ENCODE measurements at places on chromosomes 5 and 9.

GRCh38 chr5:133253671-133254070, 201.9 kb downstream of the HSPA4 start:
- no peak for DNase-seq

GRCh38 chr9:120513825-120514396, 66.1 kb downstream of the CDK5RAP2 start:
- DNase-seq: no peak

- no peak for DNase-seq
Measured at GRCh38 chr5:157049605-157050004, 9.3 kb downstream of the HAVCR1 start.

- no peak for DNase-seq
Measured at GRCh38 chr9:1495282-1496030, 445.3 kb downstream of the DMRT2 start.

GRCh38 chr9:134475011-134475790, 148.9 kb downstream of the RXRA start:
- no peak for DNase-seq

DNA sequence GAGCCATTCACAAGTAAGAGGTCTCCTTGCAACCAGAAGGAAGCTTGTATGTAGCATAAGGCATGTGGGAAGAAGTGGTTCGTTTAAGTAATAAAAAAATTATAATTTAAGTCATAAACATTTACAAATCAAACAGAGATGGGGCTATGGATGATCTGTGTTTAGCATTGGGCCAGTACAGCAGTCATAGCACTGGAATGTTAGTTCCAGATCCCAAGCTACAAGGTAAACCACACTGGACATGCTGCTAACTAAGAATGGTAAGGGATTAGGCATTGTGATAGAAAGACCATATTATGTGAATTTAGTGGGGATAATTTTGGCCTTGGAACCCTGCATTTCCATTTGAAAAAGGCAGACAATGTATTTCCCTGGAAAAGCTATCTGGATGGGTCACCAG, 170.4 kb upstream of the KCNN2 start:
- DNase-seq: no peak

DNA sequence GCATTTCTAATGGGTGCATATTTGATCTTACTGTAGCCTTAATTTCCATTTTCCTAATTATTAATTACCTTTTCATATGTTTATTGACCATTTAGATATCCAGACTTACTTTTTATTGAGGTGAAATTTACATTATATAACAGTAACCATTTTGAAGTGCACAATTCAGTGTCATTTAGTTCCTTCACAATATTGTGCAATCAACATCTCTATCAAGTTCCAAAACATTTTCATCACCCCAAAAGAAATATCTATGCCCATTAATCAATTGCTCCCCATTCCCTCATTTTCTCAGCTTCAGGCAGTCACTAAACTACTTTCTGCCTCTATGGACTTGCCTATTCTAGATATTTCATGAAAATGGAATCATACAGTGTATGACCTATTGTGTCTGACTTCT, 5.9 kb downstream of the COL15A1 start:
- DNase-seq: no peak

DNA sequence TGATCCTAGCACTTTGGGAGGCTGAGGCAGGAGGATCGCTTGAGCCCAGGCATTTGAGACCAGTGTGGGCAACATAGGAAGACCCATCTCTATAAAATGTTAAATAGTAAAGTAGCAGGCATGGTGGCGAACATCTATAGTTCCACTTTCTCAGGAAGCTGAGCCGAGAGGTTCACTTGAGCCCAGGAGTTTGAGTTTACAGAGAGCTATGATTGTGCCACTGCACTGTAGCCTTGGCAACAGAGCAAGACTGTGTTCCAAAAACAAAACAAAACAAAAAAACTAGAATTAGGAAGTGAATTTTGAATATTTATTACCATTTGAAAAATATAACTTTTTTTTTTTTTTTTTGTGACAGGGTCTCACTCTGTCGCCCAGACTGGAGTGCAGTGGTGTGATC, 26.8 kb upstream of the PAX5 start:
- no peak for DNase-seq

GRCh38 chr5:98050583-98050982, 722.9 kb upstream of the RGMB start:
- DNase-seq: no peak

DNA sequence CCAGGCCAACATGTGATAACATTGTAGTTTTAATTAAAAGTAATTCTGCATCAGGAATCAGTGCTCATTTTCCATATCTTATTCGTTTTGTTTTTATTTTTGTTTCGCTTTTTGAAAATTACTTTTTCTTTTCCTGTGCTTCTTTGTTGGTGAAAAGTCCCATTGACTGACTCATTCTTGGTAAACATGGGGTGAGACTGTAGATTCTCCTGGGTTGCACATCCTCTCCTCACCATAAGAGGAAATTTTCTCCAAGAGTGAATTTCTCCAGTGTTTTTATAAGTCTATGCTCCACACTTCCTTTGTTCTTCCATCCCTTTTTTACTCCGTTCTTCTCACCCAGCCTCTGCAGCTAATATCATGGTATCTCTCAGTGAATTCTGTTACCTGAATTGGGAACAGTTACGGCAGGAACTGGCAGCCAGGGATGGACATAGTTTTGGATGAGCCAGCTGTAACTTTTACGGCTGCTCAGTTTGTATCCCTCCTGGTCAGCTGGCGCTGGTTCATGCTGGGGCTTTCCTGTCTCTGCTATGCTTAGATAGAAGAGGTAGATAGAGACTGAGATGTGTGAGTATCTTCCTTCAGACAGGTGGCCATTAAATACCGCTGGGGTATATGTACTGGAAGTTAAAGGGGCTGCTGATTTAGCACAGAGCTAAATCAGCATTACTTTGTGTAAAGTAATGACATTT, 80.0 kb downstream of the MAN2A1 start:
- no peak for DNase-seq

- no peak for DNase-seq
Measured at GRCh38 chr5:83095957-83096539, 18.7 kb downstream of the XRCC4 start.

DNA sequence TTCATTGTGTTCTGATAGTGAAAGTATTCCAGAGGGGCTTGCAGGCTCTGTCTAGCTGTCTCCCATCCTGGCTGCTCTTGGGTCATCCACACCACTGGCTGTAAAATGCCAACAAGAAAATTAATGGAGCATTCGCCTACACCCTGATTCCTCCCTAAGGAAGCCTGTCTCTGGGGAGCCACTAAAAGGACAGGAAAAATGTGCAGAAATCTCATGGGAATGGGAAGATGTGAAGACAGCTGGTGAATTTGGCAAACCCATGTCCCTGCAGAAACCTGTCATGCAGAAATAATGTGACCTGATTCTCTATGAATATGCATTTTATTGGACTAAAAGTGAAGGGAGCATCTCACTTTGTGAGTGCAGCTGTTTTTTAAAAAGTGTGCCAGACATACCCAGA, 265.6 kb downstream of the TUSC1 start:
- DNase-seq: no peak

- DNase-seq: no peak
Measured at GRCh38 chr5:56587381-56588130, 227.8 kb upstream of the MAP3K1 start.

DNA sequence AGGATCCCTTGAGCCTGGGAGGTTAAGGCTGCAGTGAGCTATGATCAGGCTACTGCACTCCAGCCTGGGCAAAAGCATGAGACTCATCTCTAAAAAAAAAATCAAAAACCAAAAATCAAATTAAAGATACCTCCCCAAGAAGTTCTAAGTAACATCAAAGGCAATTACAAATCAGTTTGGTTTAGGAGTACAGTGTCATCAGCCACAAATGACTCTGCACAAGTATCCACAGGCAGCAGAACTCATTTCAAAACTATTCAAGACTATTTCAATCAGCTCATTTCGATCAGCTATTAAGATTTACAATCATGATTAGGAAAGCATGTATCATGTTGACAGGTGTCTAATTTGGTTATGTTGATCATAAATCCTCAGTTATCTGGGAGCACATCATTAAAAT, 19.1 kb downstream of the TRMO start:
- no peak for DNase-seq

DNA sequence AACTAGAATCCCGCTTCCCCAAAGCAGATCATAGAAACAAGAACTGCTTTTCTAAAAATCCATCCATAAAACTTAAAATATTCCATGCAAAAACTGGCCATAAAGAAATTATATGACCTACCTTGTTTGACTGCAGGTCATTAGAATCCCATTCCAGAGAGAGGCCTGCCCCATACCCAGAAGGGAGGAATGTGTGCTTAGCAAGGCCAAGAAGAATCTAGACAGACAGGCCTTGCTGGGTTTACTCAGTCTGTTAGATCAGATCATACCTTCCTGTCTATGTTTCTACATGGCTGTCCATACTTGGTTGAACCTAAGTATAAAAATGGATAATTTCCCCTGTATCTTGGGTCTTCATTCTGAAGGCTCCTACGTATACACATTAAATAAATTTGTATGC, 358.8 kb upstream of the TRPC7 start:
- DNase-seq: no peak

DNA sequence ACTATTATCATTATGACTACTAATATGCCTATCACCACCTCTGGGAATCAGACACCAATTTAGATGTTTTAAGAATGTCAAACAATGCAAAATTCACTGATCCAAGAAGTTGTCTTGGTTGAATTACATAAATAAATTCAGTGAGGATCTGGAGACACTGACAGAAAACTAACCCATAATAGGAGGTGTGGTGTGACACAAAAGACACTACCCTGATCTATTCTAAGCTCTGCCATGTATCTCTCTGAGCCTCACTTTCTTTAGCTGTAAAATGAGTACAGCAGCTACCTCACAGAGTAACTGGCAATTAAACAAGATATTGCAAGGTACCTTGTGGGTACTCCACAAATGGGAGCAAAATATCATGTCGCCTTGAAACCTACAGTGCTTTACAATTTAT, 7.5 kb downstream of the CDK5RAP2 start:
- no peak for DNase-seq

DNA sequence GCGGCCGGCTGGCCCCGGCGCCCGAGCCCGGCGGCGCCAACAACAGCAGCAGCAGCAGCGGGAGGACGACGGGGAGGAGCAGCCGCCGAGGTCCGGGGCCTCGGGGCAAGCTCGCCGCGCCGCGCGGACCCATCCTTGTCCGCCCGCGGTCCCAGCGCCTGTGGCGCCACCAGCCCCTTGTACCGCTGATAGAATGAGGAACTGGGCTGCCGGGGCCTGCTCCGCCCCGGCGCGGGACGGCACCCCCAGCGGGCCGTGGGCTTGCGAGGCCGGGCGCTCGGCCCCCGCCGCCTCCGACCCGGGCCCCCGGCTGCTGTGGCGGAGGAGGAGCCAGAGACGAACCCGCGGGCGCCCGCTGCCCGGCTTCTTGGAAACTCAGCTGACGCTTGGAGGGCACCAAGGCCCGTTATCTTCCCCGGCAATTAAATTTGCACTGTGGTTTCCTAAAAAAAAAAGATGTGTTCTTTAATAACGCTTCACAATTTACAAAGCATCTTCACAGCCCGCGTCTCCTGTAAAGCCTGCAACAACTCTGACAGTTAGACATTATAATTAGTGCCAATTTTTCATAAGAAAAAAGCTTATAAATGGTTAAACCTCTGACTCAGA, at the start of gene ARSB:
Gene ARSB (minus strand): TSS at position 195 of the 609 bp plus-strand sequence. CDS start 62 bp downstream, at position 133.
- DNase-seq: peak; percentile 25

DNA sequence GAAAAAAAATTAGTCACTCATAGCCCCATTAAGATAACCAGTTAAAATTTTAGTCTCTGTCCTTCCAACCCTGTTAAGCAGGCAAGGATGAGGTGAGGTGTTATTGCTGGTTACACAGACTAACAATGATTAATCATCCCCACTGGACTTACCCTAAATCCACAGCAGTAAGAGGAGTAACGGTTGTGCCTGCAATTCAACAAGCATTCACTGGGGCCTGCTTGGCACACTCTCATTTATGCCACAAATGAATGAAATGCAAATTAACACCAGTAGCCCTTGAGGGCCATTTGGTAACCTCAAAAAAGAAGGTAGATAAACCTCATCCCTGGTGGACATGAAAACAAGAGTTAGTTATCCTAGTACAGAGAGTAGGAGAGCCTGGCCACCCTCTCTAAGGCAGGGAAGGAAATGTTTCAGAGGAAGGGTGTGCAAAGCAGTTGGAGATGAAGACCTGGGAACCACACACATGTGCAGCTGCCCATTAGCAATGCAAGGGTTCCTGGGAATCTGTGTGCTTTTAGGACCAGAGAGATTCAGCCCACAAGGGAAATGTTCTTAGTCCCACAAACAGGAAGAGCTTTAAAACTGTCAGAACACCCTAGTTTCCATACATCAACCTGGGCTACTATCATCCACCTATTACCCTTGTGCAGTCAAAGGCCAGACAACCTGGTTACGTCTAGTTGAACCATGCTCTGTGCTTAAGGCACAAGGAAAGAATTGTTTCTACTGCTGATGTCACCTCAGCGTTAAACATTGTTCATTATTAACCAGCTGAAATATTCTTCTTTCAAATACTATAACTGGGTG, 7.7 kb downstream of the LHFPL2 start:
- DNase-seq: no peak

DNA sequence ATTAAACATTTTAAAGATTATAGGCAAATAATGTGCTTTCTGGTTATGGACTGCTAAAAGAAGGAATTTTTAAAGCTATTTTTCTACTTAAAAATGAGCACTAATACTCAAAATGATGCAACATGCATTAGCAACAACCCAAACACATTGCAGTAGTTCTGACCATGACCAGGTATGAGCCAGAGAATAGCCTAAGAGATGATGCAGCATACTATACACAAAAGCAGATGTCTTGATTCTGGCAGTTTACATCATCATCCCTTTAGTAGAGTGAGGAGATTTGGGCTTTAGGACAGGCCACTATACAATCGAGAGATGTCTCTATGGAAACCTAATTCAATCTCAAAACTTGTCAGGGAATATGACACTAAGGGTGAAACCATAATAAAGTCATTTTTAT, 307.1 kb downstream of the PRR16 start:
- no peak for DNase-seq

DNA sequence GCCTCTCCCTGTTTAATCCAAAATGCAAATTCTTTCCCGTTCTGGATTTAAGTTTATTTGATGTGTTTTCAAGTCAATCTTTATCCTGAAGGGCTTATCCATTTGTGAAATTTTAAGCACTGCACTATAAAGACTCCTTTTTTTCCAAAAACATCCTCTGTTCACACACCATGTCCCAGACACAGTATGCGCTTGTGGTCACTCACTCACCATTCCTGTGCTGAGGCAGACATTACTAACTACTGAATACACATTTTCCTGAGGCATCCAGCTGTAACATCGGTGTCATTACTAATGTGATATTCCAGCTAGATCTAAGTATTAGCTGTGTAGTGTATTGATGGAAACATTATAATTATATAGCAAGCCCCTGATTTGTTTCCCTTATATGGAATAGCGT, 298.4 kb downstream of the KCTD16 start:
- no peak for DNase-seq

GRCh38 chr5:17748201-17748600, 113.9 kb downstream of the TAF11L14 start:
- DNase-seq: no peak
